Activated CD4-positive, alpha-beta T cell treated with anti-CD3 and anti-CD28 coated beads, Interleukin-2, amount 10 ng/mL, durations not matched to agents 7 days and 5 days (primary cell): ENCODE measurements at places on chromosomes 12 and 14.

GRCh38 chr14:55062517-55063351 is 11.3 kb downstream of the MAPK1IP1L start:
- no peak for DNase-seq

DNA sequence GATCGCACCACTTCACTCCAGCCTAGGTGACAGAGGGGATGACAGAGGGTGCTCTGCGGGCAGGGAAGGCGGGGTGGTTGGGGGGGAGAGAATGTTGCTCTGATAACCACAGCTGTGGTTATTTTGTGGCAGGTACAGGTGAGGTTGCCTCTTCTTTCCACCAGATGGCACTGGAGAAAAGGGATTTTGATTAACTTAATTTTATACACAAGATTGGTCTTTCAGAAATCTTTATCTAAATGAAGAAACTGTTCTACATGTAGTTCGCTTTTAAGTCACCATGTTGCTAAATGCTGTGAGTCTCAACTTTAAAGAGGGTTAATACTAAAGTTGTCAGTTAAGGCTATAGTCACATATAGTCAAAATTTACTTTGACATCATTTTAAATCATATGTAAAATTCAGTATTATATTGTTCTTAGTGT is 25.7 kb downstream of the FGF23 start:
- peak; percentile 59 for DNase-seq

GRCh38 chr12:47276253-47276620 is 196.5 kb upstream of the AMIGO2 start:
- no peak for DNase-seq

- DNase-seq: peak; percentile 69
Observed at GRCh38 chr14:24674204-24674970, 40.4 kb upstream of the GZMB start.

GRCh38 chr14:33452995-33453394 is 497.9 kb downstream of the EGLN3 start:
- DNase-seq: no peak

- no peak for DNase-seq
Observed at GRCh38 chr14:34853041-34853440, 22.1 kb downstream of the BAZ1A start.

DNA sequence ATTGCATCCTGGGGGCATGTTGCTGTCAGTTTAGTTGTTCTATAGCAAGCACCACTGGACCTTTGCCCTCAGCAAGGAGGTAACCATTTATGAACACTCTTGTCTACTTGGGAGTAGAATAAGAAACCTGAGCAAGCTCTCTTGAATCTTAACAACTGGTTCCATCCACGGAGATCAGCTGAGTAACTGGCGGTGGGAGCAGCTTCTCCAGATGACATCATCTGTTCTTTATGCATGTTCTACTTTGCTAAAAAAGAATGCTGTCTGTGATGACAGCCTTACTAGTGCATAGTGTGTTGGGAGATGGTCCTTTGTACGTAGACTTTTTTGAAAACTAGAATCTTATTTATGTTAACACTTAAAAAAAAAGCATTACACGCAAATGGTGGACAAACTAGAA is 17.7 kb downstream of the SLC4A8 start:
- DNase-seq: no peak

- DNase-seq: no peak
Observed at GRCh38 chr12:4862809-4863208, 46.9 kb upstream of the KCNA1 start.

GRCh38 chr12:49088150-49088931 is 6.3 kb downstream of the DHH start:
- DNase-seq: peak; percentile 80

- DNase-seq: peak; percentile 44
Observed at GRCh38 chr12:46459861-46460545, 87.4 kb upstream of the SLC38A2 start.

- DNase-seq: no peak
Observed at GRCh38 chr14:52146504-52146903, 77.6 kb upstream of the NID2 start.

- DNase-seq: no peak
Observed at GRCh38 chr12:12467264-12467663, 95.4 kb downstream of the DUSP16 start.

DNA sequence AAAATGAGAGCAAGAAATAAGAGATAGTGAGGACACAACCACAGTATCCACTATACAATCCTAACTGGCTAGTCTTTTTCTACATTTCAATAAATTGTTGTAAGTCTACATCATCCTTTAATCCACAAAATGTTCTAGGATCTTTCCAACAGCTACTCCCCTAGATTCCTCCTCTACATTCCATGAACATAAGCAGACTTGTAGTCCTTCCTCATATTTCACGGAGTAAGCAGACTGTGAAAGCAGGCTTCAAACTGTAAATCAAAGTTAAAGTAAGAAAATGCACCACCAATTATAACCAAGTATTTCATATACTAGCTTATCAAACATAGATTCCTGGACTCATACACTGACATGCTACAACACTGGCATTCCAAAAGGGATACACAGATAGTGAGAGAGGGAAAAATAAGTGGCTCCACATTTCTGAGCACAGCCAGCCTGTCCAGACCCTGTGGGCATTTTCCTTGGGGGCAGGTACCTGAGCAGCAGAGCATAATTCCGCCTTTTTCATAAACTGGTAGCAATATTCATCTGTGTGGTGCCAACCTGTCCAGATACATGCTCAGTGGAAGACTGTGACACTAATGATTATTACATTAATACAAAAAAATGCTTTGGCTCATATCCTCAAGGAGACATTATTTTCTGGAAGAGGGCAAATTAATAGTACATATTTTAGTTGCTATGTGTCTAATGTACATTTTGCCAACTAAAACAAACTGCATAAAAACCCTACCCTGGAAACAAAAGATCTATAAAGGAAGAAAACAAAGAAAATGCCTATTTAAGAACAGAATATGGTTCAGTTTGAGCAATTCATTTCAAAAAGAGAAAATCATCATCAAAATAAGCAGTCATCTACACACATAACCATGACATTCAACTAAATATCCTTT is 113.3 kb upstream of the FSCB start:
- no peak for DNase-seq

DNA sequence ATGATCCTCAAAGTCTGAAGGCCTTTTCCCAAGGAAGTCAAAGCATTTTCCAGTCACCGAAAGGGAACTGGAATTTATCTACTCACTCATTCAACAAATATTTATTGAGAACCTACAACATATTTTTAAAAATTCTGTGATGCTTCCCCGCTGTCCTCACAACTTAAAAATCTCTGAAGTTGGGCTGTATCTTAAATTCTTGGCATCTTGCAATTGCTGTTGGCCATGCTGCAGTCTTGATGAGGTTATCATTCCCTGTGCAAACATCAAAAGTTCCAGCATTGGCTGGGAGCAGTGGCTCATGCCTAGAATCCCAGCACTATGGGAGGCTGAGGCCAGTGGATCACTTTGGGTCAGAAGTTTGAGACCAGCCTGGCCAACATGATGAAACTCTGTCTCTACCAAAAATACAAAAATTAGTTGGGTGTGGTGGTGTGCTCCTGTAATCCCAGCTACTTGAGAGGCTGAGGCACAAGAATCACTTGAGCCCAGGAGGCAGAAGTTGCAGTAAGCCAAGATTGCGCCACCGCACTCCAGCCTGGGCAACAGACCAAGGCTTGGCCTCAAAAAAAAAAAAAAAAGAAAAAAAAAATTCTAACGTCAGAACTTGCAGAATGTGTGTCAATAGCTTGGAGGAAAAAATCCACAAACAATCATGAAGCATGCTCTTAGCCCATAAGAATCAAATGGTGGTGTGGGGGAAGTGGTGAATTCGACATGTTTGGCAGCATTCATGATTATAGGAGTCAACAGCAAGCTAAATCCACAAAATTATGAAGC is 34.9 kb downstream of the CCDC177 start:
- DNase-seq: no peak

- no peak for DNase-seq
Observed at GRCh38 chr12:121114019-121114639, 18.5 kb upstream of the P2RX7 start.

- no peak for DNase-seq
Observed at GRCh38 chr12:75870878-75871277, 160.7 kb downstream of the PHLDA1 start.

GRCh38 chr14:47366006-47366405 is 309.4 kb downstream of the MDGA2 start:
- DNase-seq: no peak

- no peak for DNase-seq
Observed at GRCh38 chr12:86260183-86260582, 4.0 kb upstream of the MGAT4C start.

GRCh38 chr12:12874029-12874428 is 17.3 kb upstream of the GPRC5A start:
- no peak for DNase-seq

DNA sequence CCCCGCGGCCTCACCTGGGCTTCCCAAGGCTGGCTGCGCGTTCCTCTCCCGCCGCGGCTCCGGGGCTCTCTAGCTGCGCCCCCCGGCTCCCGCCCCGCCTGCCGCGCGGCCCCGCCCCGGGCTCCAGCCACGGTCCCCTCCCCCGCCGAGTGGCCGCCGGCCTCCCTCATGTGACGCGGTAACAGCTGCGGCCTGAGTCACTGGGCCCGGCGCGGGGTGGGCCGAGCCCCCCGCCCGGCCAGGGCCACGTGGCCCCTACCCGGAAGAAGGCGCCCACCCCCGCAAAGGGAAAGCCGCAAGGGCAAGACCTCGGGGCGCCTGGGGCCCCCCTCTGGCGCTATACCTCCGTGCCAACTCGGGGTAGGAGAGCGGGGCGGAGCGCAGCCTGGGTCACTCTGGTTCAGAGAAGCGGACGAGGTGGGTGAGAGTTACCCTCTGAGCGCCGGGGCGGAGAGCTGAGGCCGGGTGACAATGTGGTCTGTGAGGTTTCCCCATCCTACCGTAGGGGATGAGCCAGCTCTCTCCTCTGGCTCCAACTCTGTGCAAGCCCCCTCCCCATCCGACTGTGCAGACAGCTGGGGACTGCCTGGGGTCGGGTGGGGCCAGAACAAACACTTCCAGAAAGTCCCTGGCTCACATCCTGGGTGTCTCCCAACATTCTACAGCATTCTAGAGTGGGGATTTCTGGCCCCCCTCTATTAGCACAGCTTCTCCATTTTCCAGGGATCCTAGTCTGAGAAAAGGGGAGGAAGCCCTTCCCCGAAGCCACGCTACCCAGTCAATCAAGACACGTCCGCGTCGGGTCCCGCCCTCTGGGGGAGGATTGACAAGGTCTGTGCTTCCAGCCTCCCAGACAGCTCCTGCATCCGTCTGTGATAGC is at the start of gene CD63:
Gene CD63, minus strand, starts transcription at position 71 of the 880 bp plus-strand sequence. CDS start 668 bp downstream, outside the sequence.
- peak; percentile 58 for DNase-seq

DNA sequence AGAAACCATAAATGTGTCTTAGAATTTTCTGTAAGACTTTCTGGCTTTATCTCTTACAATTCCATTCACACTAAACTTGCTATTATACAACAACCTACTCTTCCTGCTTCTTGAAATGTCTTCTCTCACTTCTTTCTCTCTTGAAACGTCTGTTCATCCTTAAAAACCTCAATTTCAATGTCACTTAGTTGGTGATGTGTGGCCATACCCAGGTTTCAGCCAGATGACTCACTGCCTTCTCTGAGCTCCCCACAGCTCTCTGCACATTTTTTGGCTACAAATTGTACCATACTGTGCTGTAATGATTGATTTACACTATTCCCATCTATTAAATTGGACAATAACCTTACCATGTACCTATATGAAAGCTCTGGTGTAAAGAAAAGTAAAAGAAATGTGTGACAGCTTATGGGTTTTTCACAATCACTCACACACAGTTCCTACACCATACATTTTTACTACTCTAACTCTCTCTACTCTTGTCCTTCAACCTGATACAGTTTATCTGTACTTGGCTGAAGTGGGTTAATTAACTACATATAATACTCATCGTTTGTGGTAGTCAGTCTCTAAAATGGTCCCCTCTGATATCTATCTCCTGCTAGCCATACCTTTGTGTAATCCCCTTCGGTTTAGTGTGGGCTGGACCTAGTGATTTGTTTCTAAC is 222.1 kb downstream of the NELL2 start:
- no peak for DNase-seq

- DNase-seq: no peak
Observed at GRCh38 chr12:59250766-59251165, 330.5 kb upstream of the LRIG3 start.

GRCh38 chr12:109504068-109504467 is 26.6 kb downstream of the UBE3B start:
- DNase-seq: no peak

- DNase-seq: no peak
Observed at GRCh38 chr12:56141946-56142784, 10.2 kb upstream of the MYL6B start.

DNA sequence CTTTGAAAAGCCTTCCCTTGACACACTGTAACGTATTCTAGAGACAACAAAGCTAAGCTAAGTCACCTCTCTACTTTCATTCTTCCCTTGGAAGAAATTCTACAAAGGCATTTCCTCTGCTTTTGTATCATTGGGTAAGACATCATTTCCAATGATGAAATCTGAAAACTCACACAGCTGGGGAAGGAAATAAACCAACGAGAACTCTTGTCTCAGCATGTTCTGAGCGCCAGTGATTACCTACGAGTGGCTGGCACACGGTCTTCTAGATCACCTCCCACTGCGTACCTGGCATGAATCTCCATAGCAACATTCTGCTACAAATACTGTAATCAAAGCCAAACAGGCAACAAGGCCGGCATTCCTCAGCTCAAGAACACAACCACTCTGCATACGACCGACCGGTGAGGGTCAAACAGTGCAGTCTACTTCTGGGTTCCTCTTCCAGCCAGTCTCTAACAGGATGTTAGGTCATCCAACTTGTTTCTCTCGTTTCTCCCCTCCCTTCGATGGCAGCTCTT is 7.6 kb downstream of the VPS37B start:
- DNase-seq: peak; percentile 68

- no peak for DNase-seq
Observed at GRCh38 chr12:65175385-65175784, 6.0 kb downstream of the LEMD3 start.

- no peak for DNase-seq
Observed at GRCh38 chr12:48873096-48873495, 7.4 kb upstream of the RND1 start.

GRCh38 chr12:45601888-45602287 is 127.6 kb upstream of the ARID2 start:
- DNase-seq: no peak

GRCh38 chr12:52682381-52682660 is 2.1 kb upstream of the KRT1 start:
- DNase-seq: no peak
